Hypothalamus (tissue), 51 donors: ENCODE measurements at places on chromosomes 12 and 14.
A peak's percentile ranks its signal among the peaks of the same experiment; 100 is the strongest.

DNA sequence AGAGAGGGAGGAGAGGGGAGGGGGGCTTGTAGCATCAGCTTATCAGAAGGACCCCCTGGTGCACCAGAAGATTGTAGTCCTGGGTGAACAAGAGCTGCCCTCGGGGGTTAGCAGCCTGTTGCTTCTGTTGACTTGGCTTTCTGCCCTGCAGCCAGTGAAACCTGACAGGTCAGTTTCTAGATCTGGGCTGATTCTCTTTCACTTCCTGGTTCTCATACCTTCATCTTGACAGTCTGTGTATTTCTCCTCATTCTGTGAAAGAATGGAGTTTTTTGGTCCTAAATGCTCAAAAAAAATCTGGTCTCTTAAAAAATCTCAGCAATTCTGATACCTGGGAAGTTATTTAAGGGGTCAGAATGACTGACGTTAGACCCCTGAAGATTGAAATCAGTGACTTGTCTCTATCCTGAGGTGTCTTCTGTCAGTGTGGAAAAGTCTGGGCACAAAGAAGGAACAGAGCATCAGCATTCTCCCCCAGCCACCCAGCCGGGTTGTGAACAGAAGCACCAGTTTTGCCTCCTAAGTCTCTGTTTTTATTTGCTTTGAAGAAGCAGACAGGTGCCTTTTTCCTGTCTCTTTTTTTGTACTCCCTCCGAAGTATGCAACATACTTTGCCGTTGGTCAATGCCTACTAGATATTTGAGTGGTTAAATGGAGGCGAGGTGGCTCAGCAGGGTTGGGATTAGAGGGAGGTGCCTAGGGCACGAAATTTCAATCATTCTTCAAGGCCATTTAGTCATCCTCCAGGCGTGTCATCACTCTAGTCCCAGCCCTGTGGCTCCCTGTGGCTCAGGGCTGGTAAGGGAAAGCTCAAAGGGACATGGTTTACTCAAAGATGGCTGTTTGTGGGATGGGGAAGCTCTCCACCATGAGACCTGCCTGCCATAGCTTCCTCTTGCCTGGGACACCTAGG, 24.0 kb downstream of the TTC9 start:
- DNase-seq = no peak

GRCh38 chr12:123035841-123036240, 55.4 kb downstream of the ARL6IP4 start:
- no peak for DNase-seq

DNA sequence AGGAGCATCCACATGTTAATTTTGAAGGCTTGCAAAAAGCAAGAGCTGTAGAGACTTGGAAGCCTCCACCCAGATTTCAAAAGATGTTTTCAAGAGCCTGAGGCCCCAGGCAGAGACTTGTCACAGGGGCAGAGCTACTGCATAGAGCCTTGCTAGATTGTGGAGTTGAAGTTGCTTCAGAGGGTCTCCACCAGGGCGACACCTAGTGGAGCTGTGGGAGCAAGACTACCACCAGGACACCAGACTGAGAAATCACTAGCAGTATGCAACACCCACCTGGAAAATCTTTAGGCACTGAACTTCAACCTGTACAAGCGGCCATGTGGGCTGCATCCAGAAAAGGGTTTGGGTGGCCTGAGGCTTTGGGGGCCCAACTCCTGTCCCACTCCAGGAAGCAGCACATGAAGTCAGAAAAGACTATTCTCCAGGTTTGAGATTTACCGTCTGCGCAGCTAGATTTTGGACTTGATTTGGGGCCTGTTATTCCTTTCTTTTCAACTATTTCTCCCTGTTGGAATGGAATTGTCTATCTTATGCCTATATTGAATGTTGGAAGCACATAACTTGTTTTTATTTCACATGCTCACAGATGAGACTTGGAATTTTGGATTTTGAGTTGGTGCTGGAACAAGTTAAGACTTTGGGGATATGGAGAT, 508.6 kb downstream of the FLRT2 start:
- no peak for DNase-seq

GRCh38 chr12:18798535-18799361, 60.8 kb downstream of the CAPZA3 start:
- no peak for DNase-seq

DNA sequence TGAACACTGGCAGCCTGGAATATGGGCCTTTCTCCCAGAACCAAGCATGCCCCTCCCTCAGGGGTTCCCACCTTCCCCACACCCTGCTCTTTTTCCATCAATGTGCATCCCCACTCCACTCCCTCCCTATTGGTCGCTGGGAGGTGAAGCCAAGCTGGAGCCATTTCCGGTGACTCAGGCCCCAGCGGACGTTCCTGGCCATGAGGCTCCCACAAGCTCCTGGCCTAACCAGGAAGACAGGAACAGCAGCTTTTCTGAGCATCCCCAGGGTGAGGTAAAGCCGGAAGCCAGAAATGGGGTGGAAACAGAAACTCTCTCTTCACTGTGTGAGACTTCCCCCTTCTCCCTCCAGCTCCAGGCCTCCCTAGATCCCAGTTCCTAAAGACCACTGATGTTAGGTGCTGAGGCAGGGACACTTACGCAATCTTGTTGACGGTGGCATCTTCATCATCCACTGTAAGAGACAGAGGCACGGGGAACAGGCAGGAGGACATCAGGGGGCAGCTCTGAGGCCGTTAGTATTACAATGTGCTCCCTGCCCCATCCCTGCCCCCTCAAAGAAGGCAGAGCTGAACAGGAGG, 5.1 kb downstream of the LMBR1L start:
- DNase-seq = no peak

GRCh38 chr14:100288382-100289185, 17.7 kb downstream of the SLC25A29 start:
- no peak for DNase-seq

DNA sequence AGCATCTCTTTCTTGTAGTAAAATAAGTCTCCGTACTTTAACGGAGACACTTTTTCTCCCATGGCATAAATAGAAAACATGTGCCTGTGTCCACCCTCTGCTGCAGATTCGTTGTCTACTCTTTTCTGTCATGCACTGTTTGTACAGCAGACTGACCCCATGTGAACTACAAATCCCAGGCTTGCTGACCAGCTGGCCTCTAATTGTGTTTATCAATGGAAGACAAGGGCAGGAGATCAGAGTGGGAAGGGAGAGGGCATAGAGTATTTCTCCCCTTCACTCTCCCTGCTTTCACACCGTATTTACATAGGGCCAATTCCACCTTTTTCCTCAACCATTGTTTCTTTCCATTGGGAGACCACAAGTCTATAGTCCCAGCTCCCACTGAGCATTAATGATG, 31.0 kb upstream of the TMTC2 start:
- DNase-seq = no peak

- DNase-seq = no peak
Observed at GRCh38 chr12:5232826-5233500, 189.3 kb downstream of the KCNA5 start.

DNA sequence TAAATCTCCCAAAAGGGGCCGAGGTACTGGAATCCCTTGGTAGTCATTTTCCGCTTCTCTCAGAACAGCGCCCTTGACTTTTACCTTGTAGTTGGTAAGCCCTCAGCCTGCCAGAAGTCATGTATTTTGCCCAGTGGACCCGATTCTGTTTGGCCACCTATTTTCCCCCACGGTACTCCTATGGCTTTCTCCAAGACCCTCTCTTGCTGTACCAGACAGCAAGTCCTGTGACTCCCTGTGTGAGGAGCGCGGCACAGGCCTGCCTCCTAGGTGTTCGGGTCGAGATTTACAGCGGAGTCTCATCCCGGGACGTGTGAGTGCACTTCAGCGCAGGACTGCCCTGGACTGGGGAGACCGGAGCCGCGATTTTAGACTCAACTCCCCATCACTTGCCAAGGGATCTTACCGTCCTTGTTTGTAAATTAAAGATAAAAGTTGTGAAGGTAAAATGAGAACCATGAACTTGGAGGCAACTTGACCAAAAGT, 1.1 kb upstream of the MBD6 start:
- DNase-seq = peak; percentile 45

DNA sequence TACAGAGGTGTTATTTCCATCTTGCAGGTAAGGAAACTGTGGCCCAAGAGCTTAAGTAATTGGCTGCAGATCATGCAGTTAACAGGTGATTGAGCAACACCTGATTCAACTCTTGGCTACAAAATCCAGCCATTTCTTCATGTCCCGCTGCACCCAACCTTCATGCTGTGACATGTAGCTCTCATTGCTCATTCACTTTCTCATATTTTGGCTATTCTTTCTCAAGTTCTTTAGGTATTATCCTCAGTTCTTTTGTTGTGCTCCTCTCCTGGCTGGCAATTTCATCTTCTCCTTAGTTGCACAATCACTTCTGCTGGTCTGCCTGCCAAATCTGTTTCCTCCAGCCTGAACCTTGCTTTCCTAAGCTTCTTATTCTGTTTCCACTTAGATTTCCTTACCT, 300.8 kb downstream of the SSPN start:
- DNase-seq = no peak

GRCh38 chr12:57736741-57737466, 1.6 kb downstream of the AGAP2 start:
- no peak for DNase-seq

DNA sequence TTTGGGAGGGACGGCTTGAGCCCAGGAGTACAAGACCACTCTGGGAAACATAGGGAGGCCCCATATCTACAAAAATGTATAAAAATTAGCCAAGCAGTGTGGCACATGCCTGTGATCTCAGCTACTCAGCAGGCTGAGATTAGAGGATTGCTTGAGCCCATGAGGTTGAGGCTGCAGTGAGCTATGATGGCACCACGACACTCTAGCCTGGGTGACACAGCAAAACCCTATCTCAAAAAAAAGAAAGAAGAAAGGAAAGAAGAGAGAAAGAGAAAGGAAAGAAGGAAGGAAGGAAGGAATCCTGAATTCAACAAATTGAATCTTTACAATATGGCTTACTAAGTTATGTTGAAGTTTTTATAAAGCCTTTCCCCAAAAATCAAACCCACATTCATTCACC, 2.1 kb downstream of the KIF21A start:
- DNase-seq = no peak

- no peak for DNase-seq
Observed at GRCh38 chr14:100653409-100653808, 66.2 kb upstream of the BEGAIN start.

- DNase-seq = no peak
Observed at GRCh38 chr12:126506426-126507182, 1441.4 kb downstream of the AACS start.

DNA sequence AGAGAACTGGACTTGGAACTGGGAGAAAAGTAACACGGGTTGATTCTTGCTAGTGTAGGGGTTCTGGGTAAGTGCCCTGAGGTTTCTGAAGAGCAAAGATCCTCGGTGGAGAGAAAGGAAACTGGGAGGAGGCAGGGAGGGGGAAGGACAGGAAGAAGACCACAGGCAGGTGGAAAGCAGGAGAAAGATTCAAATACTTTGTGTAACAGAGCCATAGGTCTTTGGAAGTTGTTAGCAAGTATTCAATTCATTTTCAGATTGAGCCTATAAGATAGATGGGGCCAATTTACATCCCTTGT, 1.3 kb downstream of the PNP start:
- DNase-seq = no peak

DNA sequence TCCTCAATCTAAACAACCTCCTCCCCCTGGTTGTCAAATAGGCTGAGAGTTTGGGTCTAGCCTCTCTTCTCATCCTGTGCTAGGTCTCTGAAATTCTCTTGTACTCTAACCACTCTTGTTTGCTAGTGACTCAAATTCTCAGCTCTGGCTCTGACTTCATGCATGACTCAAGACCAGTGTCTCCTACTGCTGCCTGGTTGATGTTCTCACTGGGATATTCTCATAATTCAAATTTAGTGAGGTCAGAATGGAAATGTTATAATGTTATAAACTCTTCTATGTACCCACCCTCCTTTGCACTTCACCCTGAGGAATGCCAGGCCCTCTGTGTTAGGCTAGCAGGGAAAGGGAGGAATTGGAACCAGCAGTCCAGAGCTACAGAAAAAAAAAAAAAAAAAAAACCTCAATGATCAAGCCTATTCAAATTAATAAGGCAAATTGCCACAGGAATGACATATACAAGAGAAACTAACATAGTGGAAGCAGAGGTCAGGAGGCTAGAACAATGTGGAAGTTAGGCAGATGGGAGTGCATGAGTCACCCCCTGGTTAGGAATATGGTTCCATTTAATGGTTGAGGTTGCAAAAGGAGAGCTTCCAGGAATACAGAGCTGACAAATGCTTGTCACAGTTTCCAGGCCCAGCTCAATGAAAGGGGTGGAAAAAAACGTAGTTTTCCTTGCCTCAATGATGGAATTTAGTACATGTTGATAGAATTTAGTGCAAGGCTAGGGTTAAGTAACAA, 459.5 kb downstream of the RMST start:
- DNase-seq = no peak

GRCh38 chr12:51675071-51675803, 84.2 kb downstream of the SCN8A start:
- DNase-seq = no peak

DNA sequence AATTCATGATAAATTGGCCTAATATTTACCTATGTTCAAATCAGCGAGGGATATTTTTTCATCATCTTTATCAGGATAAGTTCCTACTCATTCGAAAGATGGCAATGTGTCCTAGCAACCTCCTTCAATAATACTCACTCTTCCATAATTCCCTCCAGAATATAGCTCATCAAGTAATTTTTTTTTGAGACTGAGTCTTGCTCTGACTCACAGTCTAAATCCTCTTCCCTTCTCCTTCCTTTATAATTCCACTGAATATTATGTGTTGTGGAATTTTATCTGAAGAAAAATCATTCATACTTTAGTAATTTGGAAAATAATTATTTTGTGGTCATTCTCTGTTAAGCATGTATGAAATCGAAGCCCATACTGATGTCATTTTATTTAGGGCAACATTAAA, 663.8 kb downstream of the FLRT2 start:
- DNase-seq = no peak

DNA sequence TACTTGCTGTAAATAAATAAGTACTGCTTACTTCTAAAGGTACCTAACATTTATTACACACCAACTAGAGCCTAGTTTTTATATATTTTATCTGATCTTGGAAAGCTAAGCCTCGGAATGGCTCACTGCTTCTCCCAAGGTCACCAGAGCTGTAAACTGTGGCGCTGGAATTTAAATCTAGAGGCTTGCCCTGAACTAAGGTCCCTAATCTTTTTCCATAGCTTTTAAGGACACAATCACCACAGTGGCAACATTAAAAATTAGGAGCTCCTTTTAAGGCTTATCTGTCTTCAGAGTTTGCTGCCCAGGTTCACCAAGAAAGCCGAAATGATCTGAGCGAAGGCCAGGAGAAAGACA, 670 bp downstream of the CCNB1IP1 start:
- DNase-seq = peak; percentile 34

- DNase-seq = no peak
Observed at GRCh38 chr12:15702276-15702675, 86.9 kb downstream of the EPS8 start.

GRCh38 chr14:90756755-90757345, 59.4 kb downstream of the TTC7B start:
- DNase-seq = no peak
